ENCODE measurements at places on chromosomes 3 and 15.

DNA sequence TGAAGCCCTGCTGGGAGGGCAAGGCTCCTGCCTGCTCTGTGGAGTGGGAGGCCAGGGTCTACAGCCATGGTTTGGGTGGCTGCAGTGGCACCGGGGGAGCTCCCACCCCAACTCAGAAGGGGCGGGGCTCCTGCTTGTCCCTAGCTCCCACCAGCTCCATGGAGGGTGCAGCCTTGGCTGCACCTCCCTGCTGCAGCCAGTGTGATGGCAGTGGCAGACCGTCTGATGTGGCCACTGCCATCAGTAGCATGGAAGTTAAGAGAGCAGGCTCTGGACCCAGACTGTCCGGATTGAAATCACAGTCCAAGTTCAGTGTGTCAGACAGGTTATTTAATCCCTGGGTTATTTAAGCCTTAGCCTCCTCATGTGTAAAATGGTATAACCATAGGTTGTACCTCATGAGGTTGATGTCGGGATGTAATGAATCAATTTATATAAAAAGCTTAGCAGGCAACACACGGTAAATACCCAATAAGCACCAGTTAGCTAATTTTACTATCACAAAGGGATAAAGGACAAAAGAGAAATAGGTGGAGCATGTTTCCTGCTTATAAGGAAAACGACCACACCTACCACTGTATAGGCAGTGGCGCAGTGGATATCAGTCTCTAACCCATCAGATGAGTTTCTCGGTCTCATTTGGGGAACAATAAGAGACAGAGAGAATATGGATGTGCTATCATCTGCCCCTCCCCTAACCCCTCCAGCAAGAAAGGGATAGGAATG lies 13.1 kb upstream of the NR1I2 start:
- DNase-seq = no peak

GRCh38 chr3:13095408-13095937 lies 22.2 kb upstream of the IQSEC1 start:
- DNase-seq = no peak

DNA sequence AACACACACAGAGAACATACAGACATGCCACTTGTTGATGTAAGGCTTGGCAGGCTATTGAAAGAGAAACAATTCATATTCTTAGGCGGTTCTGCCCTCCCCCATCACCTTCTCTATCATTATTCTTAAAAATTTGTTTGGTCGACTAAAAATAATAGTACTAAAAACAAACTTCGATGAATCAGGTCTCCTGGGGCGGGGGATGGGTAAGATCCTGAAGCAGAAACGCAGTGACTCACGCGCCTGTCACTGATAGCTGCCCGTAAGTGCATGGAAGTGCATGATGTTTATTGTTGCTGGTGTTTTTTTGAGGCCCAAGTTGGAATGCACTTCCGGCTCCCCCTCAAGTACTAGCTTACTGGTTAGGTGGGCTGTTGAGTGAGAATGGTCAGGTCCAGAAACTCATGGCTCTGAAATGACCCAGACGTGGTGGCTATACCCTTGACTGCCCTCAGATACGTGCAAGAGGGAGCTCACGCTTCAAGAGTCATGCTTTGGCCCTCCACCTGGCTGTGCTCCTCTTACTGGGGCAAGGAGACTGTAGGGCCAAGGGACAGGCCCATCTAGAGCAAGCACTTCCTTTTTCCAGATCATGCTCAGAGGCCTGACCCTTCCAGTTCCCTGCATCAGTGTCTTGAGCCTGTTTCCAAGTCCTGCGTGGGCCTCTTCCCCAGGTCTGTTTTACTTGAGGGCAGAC lies 10.9 kb downstream of the SMAD3 start:
- DNase-seq = peak; percentile 46

- DNase-seq = no peak
These were observed 215.3 kb downstream of the FAM43A start for GRCh38 chr3:194900854-194901522.

GRCh38 chr3:132268956-132269355 lies 48.3 kb upstream of the ACP3 start:
- no peak for DNase-seq

GRCh38 chr3:8416965-8417364 lies 84.7 kb upstream of the LMCD1 start:
- no peak for DNase-seq

- DNase-seq = no peak
These were observed 60.9 kb upstream of the SPATA12 start for GRCh38 chr3:56999547-56999946.

Measured in psoas muscle (tissue), 8 donors.